ENCODE measurements at places on chromosomes 4 and X.

- no peak for DNase-seq
Observed at GRCh38 chr4:176470671-176471070, 150.9 kb downstream of the SPCS3 start.

DNA sequence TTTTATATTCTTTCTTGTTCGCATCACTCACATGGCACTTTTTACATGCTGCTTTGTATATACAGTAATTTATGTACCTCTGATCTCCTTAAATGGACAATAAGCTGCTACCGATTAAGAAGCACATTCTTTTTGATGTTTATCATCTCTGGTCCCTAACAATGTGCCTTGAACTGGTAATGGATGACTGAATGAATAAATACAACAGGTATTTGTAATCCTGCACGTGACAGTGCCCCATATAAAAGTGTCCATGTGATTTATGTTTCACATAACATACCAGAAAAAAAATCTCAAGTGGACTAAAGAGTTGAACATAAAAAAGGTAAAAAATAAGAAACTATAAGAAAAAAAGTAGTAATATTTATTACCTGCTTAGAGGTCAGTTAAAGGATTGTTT lies 7.7 kb upstream of the SLAIN2 start:
- no peak for DNase-seq

DNA sequence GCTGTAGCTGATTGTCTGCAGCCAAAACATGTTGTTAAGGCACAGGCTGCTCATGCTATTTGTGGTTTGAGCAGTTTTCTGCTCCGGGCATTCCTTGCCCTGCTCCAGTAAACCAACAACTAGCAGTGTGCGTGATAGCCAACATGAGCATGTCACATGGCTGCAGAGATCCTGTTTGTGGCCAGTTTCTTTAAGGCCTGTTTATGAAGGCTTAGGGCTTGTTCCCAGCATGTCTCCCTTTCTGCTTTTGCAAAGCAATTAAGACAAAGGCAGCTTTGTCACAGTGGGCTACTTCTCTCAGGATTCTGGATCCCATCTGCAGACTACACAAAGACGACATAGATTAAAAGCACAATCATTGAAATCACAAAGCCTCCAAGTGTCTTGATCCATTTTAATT lies 160.5 kb downstream of the ZNF518B start:
- DNase-seq: peak; percentile 78

- peak; percentile 57 for DNase-seq
Observed at GRCh38 chr4:2800691-2801596, 8.1 kb downstream of the SH3BP2 start.

DNA sequence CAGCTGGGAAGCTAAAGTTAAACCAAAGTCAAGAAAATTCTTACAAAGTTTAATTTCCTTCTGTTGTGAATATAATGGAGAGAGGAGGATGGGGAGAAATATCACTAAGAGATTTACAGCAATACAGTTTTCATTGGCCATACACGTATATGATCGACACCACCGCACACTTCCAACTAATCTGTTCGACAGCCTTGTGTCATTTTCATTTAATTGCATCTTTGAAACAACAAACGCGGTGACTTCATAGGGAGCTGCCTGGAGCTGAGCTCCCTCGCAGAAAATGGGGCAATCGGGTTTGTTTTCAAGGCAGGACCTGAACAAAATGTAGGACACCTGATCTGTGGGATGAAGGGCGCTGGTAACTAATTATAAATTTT lies 1.3 kb downstream of the PTPN13 start:
- DNase-seq: no peak

GRCh38 chr4:37452952-37453280 lies 208.4 kb downstream of the NWD2 start:
- DNase-seq: peak; percentile 53

- no peak for DNase-seq
Observed at GRCh38 chrX:12240491-12240890, 102.2 kb downstream of the FRMPD4 start.

DNA sequence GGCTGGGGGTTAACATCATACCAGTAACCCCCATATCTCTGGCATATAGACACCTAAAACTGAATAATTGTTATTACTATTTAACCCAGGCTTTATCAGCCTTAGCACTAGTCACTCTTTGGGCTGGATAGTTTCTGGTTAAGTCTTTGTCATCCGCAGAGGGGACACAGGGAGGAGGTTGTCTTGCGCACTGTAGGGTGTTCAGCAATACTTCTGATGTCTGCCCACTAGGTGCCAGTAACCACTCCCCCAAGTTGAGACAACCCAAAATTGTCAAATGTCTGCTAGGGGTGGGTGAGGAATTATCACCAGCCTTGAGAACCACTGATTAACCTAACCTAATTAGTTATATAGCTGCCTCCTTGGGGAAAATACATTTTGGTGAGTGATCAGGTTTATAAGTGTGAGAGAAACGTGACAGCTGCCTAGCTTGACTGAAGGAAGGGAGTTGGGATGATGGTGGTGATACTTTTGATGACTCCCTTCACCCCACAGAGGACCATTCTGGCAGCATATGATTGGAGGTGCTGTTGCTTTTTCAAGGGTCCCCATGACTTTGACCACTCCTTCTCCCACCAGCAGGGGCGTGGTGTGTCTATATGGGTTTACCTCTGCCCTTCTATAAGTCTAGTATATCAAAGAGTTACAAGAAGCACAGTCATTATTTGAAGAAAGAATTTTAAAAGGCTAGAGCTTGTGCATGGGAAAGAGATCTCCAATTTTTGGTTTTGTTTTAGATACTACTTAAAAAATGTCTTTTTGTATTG lies 140.9 kb downstream of the STIM2 start:
- DNase-seq: no peak

DNA sequence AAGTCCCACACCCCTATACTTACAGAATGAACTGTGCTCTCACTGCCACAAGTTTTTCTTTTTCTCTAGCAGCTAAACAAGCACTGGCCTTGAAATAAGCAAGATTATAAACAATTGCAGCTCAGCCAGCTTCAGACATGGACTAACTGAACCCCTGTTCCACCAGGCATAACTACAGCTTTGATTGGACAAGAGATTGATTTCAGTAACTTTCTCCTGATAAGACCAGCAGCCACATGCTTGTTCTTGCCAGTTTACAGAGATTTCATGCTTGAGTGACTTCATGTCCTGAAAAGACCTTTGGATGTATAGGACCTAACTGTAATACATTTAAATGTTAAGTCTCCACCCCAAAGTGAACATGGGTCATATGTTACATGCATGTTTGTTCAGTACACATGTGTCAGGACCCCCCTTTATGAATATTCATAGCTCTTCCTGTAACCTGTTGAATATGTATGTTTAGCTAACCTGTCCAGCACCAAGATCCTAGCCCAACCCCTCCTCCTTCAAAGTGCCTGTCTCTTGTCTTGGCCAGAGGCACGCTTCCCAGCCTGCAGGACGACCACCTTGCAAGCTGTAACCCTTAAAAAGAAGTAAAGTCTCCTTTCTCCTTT lies 27.9 kb downstream of the ZNF275 start:
- DNase-seq: no peak

DNA sequence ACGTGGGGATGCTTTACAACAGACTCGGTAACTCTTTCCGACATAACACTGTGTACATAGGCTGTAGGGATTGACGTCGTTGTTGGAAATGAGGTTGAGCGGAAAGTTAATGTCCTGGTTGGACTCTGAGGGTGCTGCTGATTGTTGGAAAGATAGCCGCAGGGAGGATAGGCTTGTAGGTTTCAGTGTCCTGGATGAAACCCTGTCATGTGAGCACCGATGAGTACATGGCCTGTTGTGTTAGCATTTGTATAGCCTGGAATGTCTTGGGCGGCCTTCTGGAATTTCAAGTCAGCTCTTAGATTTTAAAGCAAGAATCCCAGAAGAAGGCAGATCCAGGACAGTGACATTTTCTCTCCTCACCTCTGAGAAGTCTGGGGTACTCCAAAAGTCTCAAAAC lies 63.3 kb downstream of the TBC1D14 start:
- no peak for DNase-seq

GRCh38 chr4:177235026-177235425 lies 74.6 kb upstream of the NEIL3 start:
- DNase-seq: no peak

GRCh38 chrX:118182681-118183080 lies 66.1 kb upstream of the KLHL13 start:
- no peak for DNase-seq

DNA sequence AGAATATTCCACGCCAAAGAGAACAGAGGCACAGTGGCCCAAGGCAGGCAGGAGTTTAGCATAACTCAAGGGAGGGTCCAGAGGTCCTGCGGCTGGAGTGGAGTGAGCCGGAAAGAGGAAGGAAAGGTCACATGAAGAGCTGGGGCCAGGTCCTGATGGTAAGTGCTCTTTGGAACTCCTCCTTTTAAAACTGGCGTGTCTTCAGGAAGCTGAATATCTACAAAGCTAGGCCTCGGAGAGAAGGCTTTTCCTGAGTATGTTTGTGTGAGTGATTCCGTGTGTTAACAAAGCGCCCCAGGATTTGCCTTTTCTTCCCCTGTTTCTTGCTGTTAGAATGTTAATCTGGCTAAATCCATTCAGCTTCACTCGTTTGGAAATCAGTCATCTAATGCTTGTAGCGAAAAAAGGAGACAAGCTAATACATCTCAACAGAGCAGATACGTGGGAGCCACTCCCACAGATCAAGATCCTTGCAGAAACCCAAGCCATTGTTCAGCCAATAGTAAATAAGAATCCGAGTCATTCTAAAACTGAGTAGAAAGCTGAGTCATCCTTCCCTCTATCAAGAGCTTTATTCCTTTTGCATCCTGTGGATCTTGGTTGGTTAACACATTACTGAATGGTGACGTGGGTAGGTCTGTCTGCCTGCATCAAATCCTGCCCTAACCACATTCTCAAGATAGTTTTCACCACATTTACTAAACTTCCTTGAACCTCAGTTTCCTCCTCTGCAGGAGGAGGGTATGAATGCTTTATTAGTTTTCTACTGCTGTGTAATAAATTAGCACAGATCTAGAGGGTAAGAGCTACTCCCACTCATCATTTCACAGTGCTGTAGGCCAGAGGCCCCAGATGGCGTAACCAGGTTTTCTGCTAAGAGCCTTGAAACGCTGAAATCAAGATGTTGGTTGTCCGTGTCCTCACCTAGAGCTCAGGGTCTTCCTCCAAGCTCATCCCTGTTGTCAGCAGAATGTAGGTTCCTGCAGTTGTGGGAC lies 43.2 kb upstream of the RBM47 start:
- DNase-seq: no peak

DNA sequence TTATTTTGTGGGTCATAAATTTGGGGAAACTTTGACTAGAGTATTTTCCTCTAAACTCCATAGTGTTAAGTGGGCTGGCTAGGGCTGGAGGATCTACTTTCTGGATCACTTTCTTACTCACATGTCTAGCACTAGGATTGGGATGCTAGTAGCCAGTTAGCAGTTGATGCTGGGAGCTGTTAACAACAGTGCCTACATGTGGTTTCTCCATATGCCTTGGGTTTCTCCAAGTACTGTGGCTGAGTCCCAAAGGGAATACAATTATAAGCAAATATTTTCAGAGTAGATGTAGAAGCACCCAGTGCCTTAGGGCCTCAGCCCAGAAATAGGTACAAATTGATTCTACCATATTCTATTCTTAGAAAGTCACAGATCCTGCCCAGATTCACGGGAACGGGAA lies 1614.9 kb downstream of the ARAP2 start:
- no peak for DNase-seq

GRCh38 chrX:102995316-102995715 lies 58.2 kb downstream of the RAB40AL start:
- no peak for DNase-seq

GRCh38 chr4:145795521-145795920 lies 115.6 kb downstream of the C4orf51 start:
- DNase-seq: no peak

GRCh38 chr4:75099321-75099720 lies 166.4 kb downstream of the PARM1 start:
- DNase-seq: peak; percentile 17

GRCh38 chrX:103607364-103608305 lies at the start of gene TCEAL3:
TCEAL3 (plus strand) TSS chrX:103607963; CDS start chrX:103609065, 1,102 bp downstream.
- DNase-seq: peak; percentile 60

DNA sequence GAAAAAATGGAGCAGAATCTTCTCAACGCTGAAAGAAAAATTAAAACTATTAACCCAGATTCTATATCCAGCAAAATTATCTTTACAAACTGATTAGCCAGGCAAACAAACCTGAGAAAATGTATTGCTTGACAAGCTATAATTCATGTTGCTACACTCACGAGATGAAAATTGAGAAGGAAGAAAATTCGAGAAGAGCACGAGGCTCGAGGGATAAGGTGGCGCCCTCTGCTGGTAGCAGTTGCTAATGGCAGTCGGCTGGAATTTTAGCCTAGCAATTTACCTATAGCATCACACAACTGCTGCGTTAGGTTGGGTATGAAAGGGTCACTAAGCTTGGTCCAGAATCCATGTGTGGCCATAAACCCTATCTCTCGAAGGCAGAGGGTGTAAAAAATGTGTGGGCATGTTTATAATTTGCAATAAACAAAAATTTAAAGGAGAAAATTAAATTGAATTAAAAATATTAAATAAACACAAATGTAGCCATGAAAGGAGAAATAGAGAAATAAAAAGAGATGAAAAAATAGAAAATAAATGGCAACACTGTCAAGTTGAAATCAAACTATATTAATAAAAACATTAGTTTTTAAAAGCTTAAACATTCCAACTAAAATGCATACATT lies 126.6 kb downstream of the PPP4R3C start:
- DNase-seq: no peak

DNA sequence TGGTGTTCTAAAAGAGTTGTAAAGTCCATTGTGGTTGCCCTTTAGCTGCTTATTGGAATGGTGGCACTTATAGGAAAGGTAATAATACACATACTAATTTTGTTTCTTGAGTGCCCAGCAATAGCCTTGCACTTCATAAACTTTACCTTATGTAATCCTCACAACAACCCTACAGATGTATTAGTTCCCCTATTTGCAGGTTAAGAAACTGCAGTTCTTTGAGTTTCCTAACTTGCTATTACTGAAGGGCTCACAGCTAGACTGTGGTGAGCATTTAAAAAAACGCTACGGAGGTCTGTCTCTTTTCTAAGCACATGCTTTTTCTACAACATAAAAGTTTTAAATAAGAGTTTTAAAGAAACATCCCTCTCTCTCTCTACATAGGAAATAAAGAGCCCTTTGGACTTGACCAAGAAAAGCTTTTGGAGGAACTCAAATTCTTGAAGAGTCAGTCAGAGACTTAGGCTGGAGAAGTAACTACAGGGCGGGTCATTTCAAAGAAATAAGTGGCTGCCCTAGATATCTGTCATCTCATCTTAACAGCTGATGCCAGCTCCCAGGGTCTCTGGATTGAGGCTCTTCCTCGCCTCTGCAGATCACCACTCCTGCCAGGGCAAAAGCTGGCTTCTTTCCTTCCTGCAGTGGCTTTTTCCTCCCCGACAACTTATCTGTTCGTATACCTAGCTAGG lies 42.0 kb upstream of the FBXW7 start:
- no peak for DNase-seq

GRCh38 chr4:4668355-4669210 lies 126.7 kb upstream of the STX18 start:
- no peak for DNase-seq
